ENCODE measurements at places on chromosomes 16 and 17.
A peak's percentile ranks its signal among the peaks of the same experiment; 100 is the strongest.

- no peak for DNase-seq
These were observed 13.9 kb upstream of the HELZ start for GRCh38 chr17:67258821-67259468.

DNA sequence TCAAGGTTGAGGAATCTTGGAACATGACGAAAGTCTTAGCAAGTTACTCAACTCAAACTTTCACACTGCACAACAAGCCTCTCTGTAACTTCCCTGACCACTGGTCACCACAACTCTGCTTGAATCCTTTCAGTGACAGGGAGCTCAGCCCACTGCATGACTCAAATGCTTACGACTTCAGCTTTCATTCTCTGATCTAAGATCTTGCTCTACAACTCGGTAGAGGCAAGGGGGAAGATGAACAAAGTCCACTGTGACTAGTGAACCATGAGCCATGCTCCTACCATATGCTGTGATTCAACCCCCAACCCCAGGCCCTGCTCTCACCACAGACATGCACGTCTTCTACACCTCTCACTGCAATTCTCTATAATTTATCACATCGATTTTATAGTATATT, 160.9 kb downstream of the SLC39A11 start:
- peak; percentile 83 for DNase-seq

DNA sequence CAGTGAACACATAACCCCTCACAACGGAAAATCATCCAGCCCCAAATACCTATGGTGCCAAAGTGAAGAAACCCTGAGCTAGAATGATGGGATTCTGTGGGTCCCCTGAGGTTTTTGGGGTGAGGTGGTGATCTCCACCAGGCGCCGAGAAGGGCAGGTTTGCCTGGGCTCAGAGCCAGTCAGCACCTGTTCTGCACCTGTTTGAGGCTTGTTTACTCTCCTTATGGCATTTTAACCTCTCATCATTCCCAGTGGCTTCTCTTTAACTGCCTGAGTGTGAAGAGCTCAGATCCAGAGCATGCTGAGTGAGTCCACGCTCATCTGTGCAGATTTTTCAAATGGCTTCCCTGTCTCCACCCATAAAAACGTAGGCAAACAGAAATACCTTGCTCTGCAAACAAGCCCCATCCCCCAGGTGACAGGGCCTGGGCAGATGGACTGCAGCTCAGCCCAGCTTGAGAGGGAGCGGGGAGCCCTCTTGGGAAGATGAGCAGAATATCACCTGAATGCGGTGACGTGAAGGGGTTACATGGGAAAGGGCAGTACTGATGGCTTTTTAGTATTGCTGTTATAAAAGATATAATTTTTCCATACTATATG, 40.1 kb upstream of the CLEC19A start:
- no peak for DNase-seq

GRCh38 chr17:58205936-58206335, 13.1 kb downstream of the MKS1 start:
- no peak for DNase-seq

GRCh38 chr16:82040296-82040695, 5.2 kb downstream of the HSD17B2 start:
- DNase-seq = no peak

GRCh38 chr17:64507413-64507782, 621 bp downstream of the CEP95 start:
- DNase-seq = peak; percentile 83

- no peak for DNase-seq
These were observed 328.4 kb downstream of the MAF start for GRCh38 chr16:79272141-79272577.

GRCh38 chr17:7656958-7657609, 6.4 kb downstream of the ATP1B2 start:
- no peak for DNase-seq

DNA sequence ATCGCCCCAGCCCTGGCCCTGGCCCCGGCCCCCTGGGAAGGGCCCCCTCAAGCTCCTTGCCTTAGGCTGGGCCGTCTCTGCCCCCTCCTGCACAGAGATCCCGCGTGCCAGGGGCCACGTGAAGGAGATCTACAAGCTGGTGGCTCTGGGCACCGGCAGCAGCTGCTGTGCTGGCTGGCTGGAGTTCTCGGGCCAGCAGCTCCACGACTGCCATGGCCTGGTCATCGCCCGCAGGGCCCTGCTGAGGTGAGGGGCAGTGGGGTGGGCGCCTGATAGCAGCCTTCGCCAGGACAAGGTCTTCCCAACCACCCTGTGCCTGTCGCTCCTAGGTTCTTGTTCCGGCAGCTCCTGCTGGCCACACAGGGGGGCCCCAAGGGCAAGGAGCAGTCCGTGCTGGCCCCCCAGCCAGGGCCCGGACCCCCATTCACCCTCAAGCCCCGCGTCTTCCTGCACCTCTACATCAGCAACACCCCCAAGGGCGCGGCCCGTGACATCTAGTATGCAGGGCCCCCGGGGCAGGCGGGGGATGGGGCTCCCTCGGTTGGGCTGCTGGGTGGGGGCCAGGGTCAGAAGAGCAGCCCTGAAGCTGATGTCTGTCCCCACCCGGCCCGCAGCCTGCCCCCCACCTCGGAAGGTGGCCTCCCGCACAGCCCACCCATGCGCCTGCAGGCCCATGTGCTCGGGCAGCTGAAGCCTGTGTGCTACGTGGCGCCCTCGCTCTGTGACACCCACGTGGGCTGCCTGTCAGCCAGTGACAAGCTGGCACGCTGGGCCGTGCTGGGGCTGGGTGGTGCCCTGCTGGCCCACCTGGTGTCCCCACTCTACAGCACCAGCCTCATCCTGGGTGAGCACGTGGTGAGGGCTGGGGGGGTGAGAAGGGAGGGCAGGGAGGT, 4.5 kb downstream of the ADAD2 start:
- no peak for DNase-seq

DNA sequence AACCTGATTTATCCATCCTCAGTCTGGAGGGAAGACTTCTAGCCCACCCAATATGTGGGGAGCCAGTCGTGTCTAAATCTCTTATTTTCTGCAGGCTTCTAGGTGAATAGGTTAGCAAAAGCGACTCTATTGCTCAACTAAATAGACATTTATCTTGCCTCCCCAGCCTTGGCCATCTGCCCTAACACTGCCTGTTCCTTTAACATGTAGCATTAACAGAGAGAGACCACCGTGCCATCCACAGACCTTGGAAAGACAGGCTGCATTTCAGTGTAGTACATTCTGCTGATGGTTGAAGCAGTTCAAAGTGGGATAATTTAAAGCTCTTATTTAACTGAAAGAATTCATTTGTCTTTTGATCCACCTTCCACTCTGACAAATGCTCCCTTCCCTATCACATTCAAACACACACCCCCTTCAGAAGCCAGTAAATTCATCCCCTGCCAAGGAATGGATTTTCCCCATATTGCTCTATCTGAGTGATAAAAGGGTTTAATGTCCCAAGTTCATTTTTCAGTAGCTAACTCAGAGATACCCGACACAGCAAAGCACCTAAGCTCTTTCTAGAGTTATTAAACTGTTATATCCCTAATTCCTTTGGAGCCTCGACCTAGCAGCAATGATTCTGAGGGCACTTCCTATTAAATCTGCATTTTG, 58.1 kb upstream of the COX10 start:
- no peak for DNase-seq

GRCh38 chr16:56629531-56629930, 2.9 kb upstream of the MT1M start:
- no peak for DNase-seq

DNA sequence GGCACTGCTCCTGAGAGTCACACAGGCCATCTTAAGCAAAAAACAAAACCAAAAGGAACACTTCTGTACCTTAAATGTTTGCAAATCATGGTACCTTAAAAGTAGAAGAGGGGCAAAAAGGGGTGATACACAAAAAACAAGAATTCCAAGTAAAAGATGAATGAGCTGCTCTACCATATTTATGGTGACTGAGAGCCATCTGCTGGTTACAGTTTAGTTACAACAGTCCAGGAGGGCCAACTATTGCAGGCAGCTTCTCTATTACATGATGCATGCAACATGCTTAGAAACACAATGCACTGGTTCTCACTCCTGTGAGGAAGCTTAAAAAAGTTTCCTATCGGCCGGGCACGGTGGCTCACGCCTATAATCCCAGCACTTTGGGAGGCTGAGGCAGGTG, 53.5 kb downstream of the STX8 start:
- DNase-seq = peak; percentile 53

GRCh38 chr16:61957075-61957855, 79.0 kb downstream of the CDH8 start:
- no peak for DNase-seq

- no peak for DNase-seq
These were observed 17.6 kb downstream of the RPH3AL start for GRCh38 chr17:334974-335481.

DNA sequence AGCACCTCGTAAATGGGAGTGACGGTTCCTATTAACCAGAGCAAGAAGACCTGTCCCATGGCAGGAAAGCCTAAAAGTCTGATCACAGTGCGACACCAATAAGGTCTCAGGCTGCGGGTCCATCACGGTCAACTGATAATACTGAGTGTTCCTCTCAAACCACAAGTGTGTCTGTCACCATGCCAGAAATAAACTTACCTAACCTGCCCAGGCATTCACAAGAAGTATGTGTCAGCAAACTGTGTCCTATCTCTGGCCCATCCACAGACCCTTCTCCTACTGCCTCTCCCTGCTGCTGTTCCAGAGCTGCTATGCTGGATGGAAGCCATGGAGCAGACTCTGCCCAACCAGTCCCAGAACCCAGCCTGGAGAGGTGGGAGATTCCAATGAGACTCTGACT, 73.5 kb downstream of the ZNF423 start:
- no peak for DNase-seq

GRCh38 chr17:34354637-34355036, 1.6 kb upstream of the CCL13 start:
- no peak for DNase-seq

DNA sequence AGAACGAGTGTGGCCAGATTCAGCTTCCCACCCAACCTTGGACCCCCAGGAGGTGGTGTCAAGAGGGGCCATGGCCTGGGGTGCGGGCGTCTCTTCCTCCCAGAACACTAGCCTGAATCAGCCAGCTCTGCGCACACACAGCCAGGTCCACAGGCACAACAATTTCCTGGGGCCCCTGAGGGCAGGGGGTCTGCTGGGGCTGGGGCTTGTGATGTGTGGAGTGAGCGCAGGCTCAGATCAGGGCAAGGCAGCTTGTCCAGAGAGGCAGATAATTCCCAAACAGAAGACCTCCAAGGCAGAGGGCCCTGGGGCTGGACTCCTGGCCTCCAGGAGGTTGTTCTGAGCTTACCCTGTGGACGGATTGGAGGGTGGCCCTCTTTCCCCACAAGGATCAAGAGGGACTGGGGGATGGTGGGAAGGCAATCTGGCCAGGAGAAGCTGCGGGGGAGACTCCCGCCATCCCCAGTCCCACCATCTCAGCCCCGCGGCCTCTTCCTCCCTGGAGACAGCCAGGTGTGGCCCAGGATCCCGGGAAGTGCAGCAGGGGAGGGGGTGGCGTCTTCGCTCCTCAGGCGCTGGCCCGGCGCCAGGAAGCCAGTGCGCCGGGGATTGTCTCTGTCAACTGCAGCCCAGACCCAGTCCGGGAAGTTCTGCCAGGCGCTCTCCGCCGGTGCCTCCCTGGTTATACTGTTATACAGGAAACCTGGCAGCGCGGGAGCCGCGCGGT, 52.0 kb upstream of the AMZ2 start:
- DNase-seq = no peak

- no peak for DNase-seq
These were observed 76.9 kb downstream of the AMFR start for GRCh38 chr16:56348168-56349085.

DNA sequence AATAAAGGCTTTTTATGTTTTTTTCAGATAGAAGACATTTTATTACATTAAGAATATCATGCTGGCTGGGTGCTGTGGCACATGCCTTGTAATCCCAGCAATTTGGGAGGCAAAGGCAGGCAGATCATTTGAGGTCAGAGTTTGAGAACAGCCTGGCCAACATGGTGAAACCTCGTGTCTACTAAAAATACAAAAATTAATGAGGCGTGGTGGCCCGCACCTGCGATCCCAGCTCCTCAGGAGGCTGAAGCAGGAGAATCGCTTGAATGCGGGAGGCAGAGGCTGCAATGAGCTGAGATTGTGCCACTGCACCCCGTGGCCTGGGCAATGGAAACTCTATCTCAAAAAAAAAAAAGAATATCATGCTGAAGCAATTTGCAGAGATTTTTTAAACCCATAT, 29.1 kb upstream of the HAPSTR1 start:
- no peak for DNase-seq

DNA sequence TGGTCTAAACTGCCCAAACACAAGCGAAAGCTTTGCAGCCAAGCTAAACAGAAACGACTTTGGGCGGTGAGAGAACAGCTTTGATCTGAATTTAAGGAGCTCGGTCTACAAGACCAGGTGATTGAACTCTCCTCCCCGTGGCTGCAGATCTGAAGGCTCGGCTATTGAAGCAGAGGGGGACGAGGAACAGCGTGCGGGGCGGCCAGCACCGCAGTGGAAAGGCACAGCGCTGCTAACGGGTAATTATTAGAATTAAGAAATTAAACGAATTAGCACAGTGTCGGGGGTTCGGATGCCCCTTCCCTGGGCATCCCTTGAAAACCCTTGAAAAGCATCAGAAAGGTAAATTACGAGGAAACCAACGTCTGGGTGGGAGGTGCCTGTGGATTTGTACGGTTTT, 431 bp downstream of the TEKT3 start:
- DNase-seq = no peak

- no peak for DNase-seq
These were observed 430.5 kb upstream of the PMFBP1 start for GRCh38 chr16:72602499-72602898.

- DNase-seq = no peak
These were observed 50.4 kb downstream of the CENPV start for GRCh38 chr17:16302856-16303255.

GRCh38 chr17:77774182-77774581, 184.3 kb upstream of the TNRC6C start:
- DNase-seq = no peak

DNA sequence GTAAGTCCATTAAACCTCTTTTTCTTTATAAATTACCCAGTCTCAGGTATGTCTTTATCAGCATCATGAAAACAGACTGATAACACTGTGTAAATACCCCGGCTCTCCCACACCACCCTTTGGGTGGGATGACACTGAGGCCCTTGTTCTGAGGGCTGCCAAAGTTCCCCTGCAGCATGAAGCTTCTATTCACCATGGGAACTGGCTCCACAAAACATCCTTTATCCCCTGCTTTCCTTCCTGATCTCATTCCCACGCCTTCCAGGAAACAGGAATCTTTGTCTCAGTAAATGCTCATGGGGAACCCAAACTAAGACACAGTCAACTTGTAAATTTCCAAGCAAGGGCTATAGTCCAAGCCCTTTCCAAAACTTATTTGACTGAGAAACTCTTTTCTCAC, 88.4 kb downstream of the ABCC12 start:
- no peak for DNase-seq

- peak; percentile 35 for DNase-seq
These were observed 1332.3 kb downstream of the CDH11 start for GRCh38 chr16:63789603-63790002.

- DNase-seq = peak; percentile 92
These were observed 301.9 kb downstream of the SOX9 start for GRCh38 chr17:72422505-72423285.
